ENCODE measurements at places on chromosomes 4 and X.
A peak's percentile ranks its signal among the peaks of the same experiment; 100 is the strongest.

DNA sequence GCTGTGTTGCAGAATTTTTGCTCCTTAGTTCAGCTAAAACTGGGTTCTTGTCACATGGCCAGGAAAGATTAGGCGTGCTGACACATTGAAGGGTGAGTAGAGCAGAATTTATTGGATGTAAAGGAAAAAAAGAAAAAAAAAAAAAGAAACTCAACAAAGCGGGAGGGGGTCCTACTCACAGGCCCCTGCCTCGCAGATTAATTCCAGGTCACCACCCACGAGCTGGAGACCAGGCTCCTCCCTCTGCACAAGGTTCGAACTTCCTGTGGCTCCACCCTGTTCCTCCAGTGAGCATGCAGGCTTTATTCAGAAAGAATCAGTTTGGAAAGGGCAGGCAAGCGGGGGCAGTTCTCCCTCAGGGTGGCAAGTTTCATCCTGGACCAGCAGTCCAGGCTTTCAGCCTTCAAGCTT lies 17.1 kb downstream of the MGST2 start:
- no peak for DNase-seq

DNA sequence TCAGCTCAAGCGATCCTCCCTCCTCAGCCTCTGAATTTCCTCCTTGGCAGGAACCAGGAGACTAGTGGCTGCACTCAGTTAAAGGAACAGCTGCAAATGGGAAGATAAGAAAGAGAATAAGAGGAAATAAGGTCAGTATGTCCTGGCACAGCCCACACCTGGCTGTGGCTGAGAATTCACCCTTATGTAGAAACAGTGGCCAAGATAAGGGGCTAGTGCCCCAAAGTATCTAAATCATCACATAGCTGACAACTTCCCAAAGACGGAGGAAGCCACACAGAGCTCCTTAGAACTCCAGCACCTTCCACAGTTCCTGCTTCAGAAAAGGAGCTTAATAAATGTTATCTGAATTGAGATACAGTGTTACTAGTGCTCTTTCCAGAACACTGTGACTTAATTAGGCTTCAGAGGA lies 2.3 kb upstream of the CHIC2 start:
- no peak for DNase-seq

- no peak for DNase-seq
Measured at GRCh38 chr4:85496126-85496849, 21.3 kb downstream of the ARHGAP24 start.

- no peak for DNase-seq
Measured at GRCh38 chr4:105933083-105933482, 37.8 kb downstream of the NPNT start.

DNA sequence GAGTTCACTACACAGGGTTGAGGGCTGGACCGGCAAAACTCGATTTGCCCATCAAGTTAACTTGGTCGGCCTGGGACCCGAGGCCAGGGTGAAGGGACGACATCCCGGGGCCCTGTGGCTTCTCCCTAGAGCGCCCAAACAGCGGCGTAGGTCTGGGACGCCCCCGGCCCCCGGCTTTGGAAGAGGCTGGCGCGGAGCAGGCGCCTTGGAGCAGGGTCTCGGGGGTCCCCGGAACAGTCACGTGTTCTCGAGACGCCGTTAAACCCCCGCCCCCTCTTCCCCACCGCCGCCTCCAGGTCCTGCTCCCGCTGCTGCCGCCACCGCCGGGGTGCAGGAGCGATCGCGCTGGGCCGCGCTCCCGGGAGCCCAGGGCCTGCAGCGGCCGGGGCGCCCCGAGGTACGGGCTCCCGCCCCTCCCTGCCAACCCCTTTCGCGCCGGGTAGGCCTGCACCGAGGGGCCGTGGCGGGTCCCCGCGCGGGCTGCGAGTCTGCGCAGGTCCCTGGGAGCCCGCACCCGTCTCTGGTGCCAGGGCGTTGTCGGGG lies at the start of gene NPY5R:
Gene NPY5R, plus strand, starts transcription at position 289 of the 543 bp plus-strand sequence. CDS start 6,382 bp downstream, outside the sequence.
- no peak for DNase-seq

DNA sequence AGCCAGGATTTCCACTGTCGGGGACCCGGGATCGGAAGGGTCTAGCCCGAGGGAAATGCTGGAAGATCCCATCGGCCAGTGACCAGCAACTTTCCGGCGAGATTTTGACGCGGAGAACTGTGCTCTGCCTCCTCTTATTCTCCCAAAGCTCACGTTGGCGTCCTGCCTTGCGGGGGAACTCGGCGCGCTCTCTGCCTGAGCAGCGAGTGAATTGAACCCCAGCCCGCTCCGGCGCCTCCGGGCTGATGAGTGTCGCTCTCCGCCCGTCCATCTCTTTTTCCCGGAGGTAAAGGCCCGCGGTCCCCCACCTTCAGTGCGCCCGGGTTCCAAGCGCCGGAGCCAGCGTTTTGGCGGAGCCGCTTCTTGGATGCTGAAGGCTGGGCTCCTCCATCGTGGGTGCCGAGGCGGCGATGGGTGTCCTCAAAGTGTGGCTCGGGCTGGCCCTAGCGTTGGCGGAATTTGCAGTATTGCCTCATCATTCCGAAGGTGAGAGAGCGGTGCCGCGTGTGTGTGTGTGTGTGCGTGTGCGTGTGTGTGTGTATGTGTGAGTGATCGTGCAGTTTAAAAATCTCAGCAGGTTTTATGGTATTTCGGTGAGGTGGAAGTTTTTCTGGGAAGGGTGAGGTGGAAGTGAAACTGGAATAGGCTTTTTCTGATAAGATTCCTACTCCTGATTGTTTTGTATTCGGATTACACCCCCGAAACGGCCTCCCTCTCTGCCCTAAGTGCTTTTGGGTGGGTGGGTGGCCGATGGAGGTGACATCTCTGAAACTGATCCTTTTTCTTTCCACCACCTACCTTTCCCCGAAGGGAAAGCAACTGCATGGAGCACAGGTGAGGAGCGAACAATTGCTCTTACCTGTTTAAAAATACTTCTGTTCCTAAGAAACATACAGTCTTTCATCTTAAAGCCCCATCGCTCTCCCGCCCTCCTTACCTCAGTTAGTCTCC lies 752 bp downstream of the FRAS1 start:
- no peak for DNase-seq

- no peak for DNase-seq
Measured at GRCh38 chrX:44474410-44474809, 68.2 kb downstream of the FUNDC1 start.

DNA sequence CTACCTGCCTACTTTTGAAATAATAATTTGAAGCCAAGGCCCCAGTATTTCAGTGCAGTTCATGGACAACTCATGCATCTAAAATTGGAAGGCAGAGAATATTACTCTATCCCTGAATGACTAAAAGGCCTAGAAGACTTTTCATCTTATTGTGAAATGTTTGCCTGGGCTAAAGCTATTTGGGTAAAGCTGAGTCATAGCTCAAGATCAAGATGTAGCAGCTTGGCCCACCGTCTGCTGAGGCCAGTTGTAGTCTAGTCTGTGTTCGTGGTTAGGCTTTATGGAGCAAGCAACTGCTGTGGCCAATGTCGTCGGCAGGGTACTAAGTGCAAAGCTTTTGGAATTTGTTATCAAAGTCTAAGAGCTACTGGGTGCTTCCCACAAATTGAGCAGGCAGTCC lies 929.1 kb downstream of the RAB28 start:
- DNase-seq, result no peak

DNA sequence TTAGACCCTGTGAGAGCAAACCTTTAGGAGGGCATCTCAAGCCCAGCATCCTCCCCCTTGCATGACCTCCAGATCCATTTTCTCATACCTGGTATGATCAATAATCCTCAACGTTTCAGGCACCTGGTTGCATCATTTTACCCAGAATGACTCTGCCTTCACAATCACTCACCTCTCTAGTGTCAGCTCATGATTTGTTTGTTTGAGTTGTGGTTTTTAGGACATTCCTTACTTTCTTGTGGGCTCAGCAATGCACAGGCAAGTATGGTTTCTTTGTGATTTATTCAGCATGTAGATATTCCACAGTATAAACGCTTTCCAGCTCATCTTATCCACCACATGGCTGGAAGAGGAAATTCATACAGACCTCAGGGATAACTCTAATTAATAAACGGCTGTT lies 93.6 kb upstream of the CPEB2 start:
- no peak for DNase-seq

DNA sequence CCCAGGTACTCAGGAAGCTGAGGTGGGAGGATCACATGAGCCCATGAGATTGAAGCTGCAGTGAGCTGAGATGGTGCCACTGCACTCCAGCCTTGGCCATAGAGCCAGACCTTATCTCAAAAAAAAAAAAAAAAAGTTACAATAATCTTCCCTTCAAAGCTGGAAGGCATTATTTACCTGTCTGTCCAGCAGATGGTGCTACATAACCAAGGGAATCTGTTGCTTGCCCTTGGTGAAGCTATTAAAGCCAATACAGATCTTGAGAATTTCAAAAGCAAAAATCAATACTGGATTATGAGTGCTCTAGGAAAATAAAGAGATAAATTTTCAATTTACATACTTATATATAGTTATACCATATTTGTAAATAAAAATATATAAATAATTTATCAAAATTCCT lies 25.9 kb downstream of the PKD2 start:
- DNase-seq, result peak; percentile 16

DNA sequence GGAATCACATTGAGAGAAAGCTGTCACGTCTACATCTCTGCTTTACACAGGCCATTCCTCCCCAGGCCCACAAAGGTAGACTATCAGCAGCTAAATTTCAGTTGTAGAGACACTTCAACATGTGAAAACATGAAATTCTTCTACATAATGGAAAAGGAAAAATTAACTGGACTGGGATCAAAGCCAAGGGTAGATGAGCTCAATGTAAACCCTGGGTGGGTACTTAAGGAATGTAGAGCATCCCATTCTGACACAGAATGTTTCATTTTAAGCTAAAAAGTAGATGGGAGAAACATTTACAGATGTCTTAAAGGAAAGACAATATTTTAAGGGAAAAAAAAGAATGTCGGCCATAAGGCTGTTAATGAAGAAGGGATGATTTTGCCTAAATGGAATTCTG lies 51.3 kb upstream of the NPNT start:
- DNase-seq, result no peak

- no peak for DNase-seq
Measured at GRCh38 chr4:124386648-124387047, 325.9 kb downstream of the ANKRD50 start.

DNA sequence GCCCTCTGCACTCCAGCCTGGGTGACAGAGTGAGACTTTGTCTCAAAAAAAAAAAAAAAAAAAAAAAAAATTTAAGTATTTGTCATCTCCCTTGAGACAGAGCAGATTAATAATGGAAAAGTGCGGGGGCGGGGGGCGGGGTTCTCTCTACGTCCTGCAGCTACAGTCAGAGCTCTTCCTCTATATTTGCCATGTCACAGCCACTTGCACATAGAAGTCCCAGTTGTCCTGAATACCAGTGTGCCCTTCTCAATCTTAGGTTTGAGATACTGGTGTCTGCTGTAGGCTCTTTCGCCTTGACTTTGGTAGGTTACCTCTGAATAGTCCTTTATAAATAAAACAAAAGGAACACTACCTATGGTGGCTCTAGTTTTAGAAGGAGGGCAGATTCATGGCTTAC lies 237.8 kb upstream of the PGRMC2 start:
- DNase-seq, result no peak

GRCh38 chr4:109046471-109047201 lies 255.8 kb downstream of the COL25A1 start:
- no peak for DNase-seq

GRCh38 chr4:74858921-74859562 lies 64.7 kb upstream of the BTC start:
- no peak for DNase-seq

DNA sequence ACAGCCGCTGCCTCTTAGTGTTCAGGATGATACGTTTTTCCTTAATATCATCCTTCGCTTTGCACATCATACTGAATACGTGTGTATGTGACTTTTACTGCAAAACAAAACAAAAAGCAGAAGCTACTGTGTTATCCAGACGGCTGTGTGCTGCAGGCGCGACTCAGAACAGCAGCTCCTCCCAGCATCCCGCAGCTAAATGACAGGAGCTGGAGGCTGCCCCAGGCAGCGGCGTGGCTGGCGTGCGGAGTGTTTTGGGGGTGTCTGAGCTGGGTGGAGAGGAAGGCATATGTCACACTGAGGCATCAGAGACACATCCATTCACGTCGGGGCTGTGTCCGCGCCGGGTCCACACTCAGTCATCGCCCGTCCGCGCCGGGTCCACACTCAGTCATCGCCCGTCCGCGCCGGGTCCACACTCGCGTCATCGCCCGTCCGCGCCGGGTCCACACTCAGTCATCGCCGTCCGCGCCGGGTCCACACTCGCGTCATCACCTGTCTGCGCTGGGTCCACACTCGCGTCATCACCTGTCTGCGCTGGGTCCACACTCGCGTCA lies 16.6 kb downstream of the PCGF3 start:
- DNase-seq, result no peak

DNA sequence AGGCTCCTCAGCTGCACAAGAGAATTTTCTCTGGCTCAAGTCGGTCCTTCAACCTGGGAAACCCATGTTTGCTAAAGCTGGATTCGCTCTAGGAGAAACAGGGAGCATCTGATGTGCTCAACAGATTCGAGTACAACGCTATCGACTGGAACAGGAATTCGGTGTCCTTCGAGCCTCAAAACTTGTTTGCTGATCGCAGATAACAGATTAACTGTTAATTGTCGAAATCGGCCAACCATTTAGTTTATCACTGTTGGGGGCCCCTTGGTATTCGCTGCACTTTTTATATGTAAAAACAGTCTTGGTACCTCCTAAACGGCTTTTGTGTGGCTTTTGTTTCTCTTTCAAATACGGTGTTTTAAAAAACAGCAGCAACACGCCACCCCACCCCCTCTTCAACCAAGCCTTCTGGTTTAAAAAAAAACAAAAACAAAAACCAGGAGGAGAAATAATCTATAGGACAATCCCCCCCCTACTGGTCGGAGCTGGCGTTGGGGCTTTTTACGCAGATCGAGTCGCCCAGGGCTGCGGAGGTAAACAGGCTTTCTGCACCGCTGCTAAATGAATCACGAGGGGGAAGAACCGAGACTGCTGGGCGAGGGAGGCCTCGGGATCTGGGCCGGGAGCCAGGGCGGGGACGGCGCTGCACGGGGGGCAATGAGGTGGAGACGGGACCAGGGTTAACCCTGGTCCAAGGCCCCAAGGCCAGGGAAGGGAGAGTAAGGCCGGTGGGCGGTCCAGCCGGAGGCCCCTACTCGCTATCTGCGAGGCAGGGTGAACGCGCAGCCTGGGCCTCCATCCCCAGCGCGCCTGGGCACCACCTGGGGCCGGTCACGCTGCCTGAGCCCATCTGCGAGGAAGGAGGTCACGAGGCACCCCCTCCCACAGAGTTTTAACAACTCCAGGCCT lies 71.7 kb upstream of the BCOR start:
- DNase-seq, result peak; percentile 73

DNA sequence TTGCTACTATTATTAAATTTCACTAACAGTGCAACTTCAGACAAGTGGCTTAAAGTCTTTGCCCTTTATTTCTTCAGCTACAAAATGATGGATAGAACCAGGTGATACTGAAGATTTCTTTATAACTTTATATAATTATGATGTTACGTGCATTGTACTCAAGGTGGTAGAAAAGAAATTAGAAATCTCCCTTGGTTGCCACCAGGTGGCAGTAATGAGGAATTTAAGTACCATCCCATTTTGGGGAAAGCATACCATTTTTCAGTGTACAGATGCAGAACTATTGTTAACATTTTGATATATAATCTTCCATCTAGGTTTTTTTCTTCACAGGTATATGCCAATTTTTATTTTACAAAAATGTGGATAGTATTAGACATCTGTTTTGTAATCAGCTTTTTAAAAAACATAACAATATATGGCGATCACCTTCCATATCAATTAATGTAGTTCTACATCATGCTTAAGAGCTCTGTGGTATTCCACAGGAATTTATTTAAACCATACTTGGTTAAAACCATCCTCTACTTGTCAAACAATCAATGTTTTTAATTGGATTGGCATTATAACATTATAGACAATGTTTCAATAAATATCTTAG lies 37.7 kb upstream of the RAB33B start:
- DNase-seq, result no peak

All from activated naive CD4-positive, alpha-beta T cell treated with anti-CD3 and anti-CD28 coated beads, Interleukin-2, amount 50 U/mL, for 16 hours (primary cell).